Esophagus mucosa (tissue), 1 donor: ENCODE measurements at places on chromosomes 2 and 18.

GRCh38 chr2:157179324-157180105 is 78.0 kb upstream of the GALNT5 start:
- no peak for ATAC-seq

- peak; percentile 41 for ATAC-seq
These were observed 72.9 kb downstream of the EN1 start for GRCh38 chr2:118774458-118775133.

DNA sequence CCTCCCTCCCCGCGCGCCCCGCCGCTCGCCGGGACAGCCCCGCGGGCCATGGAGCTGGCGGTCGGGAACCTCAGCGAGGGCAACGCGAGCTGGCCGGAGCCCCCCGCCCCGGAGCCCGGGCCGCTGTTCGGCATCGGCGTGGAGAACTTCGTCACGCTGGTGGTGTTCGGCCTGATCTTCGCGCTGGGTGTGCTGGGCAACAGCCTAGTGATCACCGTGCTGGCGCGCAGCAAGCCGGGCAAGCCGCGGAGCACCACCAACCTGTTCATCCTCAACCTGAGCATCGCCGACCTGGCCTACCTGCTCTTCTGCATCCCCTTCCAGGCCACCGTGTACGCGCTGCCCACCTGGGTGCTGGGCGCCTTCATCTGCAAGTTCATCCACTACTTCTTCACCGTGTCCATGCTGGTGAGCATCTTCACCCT is 865 bp downstream of the GALR1 start:
- ATAC-seq = no peak

DNA sequence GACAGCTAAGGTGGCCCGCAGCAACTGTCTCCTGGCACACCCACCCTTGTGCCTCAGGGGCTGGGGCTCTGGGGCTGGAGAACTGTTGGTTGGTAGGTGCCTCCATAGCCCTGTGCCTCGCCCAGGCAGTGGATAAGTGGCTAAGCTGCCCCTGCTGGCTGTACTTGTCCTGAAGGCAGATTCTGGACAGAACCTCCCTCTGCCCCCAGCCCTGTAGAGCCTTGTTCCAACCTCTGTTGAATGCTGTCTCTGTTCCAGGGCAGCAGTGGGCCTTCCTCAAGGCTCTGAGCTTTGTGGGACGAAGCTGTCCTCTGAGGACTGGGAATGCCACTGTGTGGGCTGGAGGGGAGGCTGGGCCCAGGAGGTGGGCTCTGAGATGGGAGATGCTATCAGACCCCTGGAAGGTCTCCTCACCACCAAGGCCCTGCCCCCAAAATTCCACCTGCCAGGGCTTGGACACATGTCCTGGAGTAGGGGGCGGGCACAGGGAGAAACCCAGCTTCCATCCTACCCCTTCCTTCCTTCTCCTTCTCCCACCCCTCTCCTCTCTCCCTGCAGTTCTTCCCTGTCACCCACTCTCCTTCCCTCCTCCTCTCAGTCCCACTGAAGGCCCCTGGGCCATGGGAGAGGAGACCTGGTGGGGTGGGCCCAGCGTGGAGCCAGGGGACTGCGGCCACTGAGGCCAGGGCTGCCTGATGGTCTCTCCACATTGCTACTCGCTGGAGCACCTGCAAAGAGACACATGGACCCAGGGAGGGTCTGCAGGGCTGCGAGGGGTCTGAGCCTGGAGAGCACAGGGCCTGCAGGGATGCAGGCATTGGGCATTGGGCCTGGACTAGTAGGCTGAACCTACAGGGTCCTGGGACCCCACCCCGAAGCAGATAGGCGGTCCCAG is 1.7 kb upstream of the PDCD1 start:
- ATAC-seq = no peak

DNA sequence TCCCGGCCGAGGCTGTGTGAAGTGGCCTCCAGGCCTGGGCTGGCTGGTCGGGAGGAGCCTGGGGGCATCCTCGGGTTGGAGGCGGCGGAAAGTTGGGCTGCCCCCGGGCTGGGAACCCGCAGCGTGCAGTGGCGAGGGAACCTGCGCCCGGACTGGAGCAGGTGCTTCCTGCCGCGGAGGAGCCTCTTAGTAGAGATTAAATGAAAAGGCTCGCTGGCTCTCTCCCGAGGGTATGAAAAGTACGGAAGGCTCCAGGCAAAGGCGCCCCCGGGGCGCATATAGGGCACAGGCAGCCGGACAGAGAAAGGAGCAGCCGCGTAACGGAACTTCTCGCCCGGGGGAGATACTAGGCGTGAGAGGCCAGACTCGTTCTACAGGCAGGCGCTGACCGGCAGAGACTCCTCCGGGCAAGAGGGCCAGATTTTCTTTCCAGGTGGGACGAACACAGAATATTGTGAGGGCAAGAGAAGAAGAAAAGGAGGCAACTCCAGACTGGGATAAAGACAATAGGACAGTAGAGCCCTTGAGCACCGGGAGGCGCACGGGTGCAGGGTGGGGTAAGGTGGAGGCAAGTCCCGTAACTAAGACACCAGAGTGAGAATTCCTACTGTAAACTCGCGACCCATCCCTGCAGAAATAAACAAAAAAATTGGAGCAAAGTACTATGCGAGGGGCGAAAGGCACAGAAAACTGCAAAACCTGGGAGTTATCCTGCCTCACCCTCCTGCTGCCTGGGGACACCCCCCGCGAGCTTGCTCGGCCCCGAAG is 816 bp downstream of the CDH2 start:
- no peak for ATAC-seq

- no peak for ATAC-seq
These were observed 929.2 kb upstream of the SOX11 start for GRCh38 chr2:4762951-4763376.

DNA sequence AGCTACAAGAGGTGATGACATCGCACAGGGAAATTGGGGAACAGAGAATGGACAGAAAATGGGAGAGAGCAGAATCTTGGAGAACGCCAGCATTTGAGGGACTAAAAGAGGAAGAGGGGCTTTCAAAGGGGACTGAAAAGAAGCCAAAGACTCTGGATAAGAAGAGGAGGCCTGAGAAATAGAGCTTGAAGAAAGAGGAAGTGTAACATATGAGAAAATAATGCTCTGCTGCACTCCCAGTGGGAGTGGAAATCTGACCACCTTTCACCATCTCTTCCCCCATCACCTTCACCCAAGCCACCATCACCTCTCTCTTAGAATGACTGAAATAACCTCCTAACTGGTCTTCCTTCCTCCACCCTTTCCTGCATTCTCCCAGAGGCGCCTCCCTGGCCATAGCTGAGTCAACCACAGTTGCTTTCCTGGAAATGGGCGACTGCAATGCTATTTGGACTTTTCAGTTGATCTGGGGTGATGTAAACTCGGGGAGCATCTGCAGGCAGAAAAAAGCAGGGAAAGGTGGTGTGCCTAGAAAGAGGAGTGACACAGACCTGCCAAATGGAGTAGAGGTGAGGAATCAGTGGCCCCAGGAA is 16.8 kb downstream of the CXCR1 start:
- no peak for ATAC-seq

GRCh38 chr2:69380072-69380917 is 6.7 kb downstream of the GFPT1 start:
- ATAC-seq = no peak
